ENCODE measurements at places on chromosomes 6 and 20.
A peak's percentile ranks its signal among the peaks of the same experiment; 100 is the strongest.

GRCh38 chr20:38872036-38872435 is 54.2 kb upstream of the FAM83D start:
- no peak for DNase-seq

- DNase-seq = no peak
These were observed 6.4 kb upstream of the COL9A1 start for GRCh38 chr6:70309243-70309642.

- DNase-seq = no peak
These were observed 271.6 kb upstream of the PRND start for GRCh38 chr20:4449957-4450715.

GRCh38 chr6:75431379-75431778 is 62.2 kb downstream of the FILIP1 start:
- no peak for DNase-seq

DNA sequence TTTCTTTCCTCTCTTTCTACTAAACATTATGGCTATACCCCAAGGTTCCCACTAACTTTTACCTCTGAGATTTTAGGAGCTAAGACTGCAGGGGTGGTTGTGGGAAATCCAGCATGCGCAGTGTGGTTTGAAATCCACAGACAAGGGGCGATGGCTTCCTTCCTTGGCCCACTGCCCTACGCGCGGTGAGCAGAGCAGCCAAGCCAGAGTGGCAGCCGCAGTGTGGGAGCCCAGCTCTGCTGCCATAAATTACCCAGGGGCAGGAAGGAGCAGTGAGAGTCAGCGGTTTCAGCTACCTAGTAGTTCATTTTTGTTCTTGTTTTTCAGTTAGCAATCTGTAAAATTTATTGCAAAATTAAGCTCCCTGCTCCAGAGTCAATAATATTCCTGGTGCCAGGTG is 101.4 kb downstream of the BMP2 start:
- DNase-seq = no peak

DNA sequence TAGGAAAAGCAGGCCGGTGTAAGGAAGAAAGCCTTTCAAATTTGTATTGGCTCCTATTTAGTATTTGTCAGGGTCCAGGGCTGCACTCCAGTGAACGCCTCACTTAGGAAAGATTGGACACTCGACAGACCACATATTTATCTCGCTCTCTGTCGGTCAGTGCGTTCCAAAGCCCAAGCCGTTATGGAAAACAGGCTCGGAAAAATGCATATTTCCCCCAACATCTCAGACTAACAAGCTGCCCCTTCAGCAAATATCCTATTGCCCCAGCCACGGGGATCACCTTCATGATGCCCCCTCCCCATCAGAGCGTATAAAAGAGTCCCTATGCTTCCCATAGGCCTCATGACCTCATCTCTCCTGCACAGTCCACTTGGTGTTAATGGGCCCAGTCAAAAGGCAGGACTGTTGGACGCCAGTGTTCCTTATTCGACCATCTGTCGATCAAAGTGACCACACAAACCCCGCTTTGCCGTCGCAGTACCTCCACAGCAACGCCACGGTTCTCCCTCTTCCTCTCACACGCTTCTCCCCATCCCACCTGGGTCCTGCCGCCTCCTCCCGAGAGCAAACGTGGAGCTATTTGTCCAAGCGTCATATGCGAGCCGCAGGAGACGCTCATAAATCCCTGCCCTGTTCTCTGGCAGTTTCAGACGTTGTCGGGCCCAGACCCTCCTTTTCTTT is 63.3 kb downstream of the NPEPL1 start:
- no peak for DNase-seq

GRCh38 chr6:35605600-35605999 is 83.1 kb downstream of the FKBP5 start:
- DNase-seq = no peak

GRCh38 chr6:141326426-141326825 is 806.3 kb upstream of the GJE1 start:
- DNase-seq = peak; percentile 77

GRCh38 chr20:18739751-18740166 is 73.8 kb upstream of the SCP2D1 start:
- DNase-seq = no peak

- peak; percentile 68 for DNase-seq
These were observed 51.9 kb upstream of the SLC22A16 start for GRCh38 chr6:110528101-110528929.

DNA sequence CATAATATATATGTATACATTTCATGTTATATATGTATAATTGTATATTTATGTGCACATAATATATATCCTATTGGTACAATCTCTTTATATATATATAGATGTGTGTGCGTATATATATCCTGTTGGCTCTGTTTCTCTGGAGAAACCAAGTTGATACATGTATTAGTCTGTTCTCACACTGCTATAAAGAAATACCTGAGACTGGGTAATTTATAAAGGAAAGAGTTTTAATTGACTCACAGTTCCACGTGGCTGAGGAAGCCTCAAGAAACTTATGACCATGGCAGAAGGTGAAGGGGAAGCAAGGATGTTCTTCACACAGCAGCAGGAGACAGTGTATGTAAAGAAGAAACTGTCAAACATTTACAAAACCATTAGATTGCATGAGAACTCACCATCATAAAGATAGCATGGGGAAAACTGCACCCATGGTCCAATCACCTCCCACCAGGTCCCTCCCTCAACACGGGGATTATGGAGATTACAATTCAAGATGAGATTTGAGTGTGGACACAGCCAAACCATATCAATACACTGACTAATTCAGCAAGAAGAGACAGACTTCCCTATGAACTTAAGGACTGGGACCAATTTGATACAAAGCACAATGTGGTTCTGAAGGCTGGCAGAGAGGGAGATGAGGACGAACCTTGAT is 14.0 kb downstream of the CST3 start:
- no peak for DNase-seq

DNA sequence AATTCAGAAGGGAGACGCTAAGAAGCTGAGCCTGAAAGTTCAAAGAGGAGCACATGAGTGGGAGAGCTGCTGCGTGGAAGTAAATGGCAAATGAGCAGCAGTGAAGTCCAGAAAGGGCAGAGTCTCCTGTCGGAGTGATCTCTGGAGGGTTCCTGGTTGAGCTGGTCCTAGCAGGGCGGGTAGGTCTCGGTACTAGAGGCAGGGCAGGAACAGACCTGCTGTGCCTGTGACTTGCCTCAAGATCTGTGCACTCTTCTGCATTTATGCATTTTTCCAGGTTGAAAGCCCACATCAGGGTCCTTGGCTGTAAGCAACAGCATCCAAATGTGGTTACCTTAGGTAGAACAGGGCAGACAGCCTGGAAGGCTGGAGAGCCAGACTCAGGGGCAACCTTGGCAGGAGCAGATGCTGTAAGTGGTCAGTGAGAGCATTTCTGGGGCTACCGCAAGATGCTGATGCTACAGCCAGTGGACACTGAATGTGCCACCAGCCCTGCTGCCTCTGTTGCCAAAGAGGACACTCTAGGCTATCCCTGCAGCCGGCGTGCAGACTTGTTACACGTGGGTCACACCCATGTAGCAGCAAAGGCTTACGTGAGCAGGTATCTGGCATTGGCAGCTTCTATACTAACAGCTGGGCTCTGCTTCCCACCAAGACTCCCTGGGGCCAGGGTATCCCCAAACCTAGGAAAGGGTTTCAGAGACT is 8.4 kb downstream of the DUSP22 start:
- DNase-seq = no peak

- DNase-seq = no peak
These were observed 19.2 kb downstream of the TUBB2B start for GRCh38 chr6:3208098-3208774.

DNA sequence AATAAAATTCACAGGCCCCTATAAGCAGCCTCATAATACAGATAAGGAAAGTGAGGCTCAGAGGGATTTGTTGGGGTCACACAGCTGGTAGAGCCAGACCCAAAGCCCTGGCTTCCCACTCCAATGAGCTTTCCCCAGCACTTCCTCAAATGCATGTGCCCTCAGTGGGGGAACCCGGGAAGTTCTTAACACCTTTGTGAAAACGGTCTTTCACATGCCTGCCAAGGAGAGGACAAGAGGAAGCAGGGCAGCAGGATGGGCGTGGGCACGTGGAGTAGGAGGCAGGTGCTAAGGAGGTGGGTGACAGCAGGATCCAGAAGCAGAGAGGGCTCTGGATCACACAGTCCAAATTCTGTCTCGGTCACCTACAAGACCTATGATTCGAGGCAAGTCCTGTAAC is 598 bp downstream of the PI16 start:
- DNase-seq = no peak

- DNase-seq = no peak
These were observed 23.3 kb upstream of the BMP2 start for GRCh38 chr20:6744180-6744579.

DNA sequence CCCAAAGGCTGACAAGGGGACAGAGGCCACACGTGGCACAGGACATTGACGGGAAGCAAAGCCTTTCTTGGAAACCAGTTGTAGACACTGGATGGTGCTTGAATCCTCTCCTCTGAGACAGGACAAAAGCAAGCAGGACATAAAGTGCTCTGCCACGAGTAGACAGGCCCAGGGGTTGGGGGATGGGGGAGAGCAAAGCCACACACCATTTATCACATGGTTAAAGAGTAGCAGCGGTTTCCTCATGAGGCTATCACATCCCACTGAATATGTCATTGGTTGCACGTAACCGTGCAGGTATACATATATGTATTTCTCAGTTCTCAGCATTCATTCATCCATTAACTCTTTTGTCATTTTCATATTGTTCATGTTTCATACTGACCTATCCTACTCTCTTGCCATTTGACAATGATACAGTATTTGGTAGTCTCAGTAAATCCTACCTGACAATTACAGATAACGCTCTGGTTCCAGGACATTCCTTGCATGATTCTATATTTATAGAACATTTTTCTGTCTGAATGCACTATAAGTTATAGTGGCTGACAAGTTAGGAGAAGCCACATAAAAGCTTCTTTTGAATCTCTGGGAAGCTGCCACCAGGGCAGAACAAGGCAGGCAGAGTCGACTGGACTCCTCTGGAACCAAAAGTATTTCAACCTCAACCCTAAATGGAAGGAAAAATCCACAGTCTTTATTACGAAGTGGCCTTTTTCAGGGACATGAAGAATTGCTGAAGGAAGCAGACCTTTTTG is 23.5 kb downstream of the METTL24 start:
- DNase-seq = no peak

- DNase-seq = no peak
These were observed 38.0 kb downstream of the NOL4L start for GRCh38 chr20:32546918-32547752.

DNA sequence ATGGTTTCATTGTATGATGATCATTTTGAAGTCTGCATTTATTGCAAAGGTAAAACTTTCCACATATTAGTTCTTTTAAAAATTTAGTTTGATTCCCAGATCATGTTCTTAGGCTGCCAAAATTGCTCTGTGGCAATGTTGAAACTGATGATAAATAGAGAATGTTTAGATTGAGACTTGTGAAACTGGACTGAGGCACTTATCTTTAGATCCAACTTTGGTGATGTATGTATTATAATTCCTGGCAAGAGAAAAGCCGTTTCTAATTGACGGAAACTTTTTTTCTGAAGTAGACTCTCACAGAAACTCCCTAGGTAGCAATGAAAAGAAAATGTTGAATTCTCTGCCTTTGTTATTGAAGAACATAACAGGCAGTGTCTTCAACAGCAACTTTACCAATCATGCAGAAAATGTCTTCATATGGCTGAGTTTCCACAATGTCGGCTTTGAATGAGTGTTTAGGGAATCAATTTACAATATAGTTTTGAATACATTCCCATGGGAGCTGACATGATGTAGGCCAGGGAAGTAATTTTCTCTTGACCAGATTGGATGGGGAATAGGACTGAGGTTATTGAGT is 456.2 kb downstream of the CD109 start:
- no peak for DNase-seq

- DNase-seq = no peak
These were observed 89.1 kb downstream of the AIG1 start for GRCh38 chr6:143149771-143150170.
